NCI-H524 (cell line): ENCODE measurements at places on chromosomes 12 and 14.

GRCh38 chr12:39807043-39807442 lies 187.4 kb upstream of the ABCD2 start:
- no peak for DNase-seq

DNA sequence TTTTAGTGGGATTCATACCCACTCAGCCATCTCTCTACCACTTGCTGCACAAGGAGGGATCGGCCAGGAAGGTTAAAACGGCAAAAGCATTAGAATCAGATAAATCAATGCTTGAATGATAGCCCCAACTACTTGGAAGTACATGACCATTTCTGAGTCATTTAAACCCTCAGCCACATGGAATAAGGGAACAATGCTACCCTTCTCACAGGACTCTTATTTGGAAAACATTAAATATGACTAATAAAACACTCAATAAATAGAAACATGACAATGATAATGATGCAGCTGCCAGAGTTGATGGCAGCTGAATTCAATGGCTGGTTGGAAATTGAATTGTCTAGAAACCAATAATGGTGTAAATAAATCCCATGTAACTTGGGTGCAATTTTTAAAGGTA lies 165.4 kb downstream of the FLRT2 start:
- no peak for DNase-seq

- DNase-seq: no peak
These were observed 88.4 kb downstream of the BBS10 start for GRCh38 chr12:76259660-76260389.

DNA sequence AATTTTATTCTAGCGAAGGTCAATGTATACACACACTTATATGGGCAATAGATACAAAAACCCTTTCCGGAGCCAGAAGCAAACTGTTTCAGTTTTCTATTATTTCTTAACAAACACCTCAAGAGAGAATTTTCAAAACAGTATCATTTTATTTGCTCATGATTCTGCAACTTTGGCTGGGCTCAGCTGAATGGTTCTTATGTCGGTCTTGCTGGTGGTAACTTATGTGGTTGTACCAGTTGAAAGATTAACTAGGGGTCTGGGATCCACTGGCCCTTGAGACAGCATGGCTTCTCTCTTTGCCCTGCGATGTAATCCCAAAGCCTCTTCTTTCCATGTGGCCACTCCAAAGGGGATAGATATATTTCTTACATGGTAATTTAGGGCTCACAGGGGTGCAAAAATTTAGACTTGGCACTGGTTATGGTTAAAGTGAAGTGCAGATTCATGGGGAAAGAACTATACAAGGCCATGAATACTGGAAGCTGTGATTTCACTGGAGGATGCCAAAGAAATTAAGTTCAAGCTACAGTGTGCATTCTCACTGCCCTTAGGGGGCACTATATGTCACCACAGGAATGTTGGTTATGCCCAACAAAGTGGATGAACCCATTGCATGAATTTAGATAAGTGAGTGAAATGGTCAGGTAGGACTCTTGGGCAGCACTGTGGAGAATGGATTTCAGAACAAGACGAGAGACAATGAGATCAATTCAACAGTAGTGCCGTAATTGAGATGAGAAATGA lies 94.3 kb upstream of the NAV3 start:
- DNase-seq: no peak

- DNase-seq: no peak
These were observed 215.9 kb downstream of the CHST11 start for GRCh38 chr12:104672501-104673265.

- no peak for DNase-seq
These were observed 179.3 kb upstream of the GZMB start for GRCh38 chr14:24813089-24813815.

DNA sequence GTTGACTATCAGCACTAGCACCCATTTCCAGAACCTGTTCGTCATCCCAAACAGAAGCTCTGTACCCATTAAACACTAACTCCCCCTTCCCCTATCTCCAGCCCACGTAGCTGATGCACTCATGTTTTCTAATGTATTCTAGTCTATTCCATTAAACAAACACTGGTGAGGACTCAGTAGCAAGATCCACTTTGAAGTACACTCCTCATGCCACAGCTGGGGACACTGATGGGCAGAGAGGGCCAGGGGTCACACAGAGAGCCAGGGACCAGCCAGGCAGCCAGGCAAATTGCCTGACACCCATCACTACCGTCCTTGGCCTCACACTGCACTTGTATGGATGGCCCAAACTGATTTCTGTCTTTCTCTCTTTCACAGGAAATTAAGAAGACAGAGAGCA lies 269.9 kb upstream of the DIO3 start:
- DNase-seq: no peak

GRCh38 chr12:51372021-51372420 lies 19.2 kb downstream of the GALNT6 start:
- DNase-seq: no peak

- no peak for DNase-seq
These were observed 57.6 kb downstream of the CCDC59 start for GRCh38 chr12:82300611-82301010.

DNA sequence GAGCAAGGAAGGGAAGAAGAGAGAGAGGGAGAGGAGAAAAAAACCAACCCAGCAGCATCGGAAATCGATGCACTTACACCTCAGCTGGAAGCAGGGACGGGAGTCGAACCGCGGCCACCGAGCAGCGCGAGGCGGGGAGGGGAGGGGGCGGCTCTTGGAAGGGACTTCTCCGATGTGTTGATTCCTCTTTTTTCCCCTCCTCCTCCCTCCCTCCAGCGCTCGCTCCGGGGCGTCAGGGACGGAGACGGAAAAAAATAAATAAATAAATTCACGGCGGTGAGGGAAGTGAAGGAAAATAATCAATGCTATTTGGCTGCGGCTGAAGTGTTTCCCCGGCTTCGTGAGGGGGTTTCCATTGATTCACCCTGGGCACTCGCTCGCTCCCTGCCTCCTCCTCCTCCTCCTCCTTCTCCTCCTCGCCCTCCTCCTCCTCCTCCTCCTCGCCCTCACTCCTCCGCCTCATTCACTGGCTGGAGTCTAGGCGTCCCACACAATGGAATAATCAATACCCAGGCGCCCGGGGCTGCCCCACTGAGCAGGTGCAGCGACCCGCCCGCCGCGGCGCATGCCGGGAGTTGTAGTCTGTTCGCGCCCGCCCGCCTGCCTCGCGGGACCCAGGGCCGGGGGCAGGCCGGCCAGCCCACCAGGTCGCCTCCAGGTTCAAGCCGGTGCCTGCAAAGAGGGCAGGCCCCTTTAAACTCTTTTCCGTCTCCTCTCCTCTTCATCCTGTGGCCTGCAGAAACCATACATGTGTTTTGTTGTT lies at the start of gene ZFHX2:
Gene ZFHX2 (minus strand): TSS at position 500 of the 763 bp plus-strand sequence. CDS start 16,440 bp downstream, outside the sequence.
- peak; percentile 95 for DNase-seq

DNA sequence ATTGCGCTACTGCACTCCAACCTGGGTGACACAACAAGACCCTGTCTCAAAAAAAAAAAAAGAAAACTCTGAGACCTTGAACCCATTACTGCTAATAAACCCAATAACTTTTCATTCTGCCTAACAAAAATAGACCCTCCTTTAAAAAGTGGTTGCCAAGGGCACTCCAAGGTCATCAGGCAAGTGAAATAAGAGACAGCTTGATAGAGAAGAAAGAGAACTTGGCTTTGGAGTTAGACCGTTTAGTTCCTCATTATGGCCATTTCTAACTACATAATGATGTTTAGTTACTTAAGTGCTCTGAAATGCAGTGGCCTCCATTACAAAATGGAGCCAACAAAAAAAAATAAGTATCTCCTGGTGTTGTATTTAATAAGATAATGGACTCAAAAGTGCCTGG lies 55.9 kb downstream of the PHLDA1 start:
- no peak for DNase-seq

- DNase-seq: no peak
These were observed 23.8 kb upstream of the PHLDA1 start for GRCh38 chr12:76055393-76055792.

DNA sequence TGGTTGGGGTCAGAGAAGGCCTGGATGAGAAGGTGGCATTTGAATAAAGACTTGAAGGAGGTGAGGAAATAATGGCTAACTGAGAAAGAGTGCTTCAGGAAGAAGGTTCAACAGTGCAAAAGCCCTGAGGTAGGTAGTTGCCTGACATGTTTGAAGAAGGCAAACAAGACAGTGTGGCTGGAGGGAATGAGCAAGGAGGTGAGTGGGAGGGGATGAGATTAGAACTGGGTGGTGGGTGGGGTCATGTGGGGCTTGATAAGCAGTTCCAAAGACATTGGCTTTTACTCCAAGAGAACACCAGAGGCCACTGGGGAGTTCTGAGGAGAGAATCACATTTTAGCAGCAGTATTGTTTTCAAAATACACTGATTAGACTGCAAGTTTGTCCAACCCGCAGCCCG lies 50.5 kb downstream of the HSPB8 start:
- DNase-seq: no peak

DNA sequence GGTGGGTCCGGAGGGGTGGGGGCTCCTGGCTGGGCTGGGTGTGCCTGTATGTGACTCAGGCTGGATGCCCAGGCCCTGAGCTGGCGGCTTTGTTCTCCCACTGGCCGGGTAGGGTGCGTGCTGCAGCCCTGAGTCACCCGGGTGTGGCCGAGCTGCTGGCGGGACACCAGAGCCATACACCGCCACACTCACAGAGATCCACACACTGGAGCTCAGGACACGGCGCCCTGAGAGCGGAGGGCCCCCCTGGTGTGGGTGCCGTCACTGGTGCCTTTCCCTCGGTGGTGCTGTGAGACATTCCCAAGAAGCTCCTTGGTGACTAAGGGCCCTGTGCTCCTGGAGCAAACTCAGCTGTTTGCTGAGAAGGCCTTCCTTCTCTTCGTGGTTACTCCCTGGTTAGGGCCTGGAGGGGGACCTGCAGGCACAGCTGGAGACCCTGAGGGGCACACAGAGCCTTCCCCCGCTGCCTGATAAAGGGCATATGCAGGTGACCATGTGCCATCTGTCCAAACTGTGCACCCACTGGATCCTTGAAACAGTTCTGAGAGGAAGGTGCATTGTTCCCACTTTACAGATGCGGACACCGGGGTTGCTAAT lies 44.3 kb downstream of the KRT80 start:
- DNase-seq: no peak

DNA sequence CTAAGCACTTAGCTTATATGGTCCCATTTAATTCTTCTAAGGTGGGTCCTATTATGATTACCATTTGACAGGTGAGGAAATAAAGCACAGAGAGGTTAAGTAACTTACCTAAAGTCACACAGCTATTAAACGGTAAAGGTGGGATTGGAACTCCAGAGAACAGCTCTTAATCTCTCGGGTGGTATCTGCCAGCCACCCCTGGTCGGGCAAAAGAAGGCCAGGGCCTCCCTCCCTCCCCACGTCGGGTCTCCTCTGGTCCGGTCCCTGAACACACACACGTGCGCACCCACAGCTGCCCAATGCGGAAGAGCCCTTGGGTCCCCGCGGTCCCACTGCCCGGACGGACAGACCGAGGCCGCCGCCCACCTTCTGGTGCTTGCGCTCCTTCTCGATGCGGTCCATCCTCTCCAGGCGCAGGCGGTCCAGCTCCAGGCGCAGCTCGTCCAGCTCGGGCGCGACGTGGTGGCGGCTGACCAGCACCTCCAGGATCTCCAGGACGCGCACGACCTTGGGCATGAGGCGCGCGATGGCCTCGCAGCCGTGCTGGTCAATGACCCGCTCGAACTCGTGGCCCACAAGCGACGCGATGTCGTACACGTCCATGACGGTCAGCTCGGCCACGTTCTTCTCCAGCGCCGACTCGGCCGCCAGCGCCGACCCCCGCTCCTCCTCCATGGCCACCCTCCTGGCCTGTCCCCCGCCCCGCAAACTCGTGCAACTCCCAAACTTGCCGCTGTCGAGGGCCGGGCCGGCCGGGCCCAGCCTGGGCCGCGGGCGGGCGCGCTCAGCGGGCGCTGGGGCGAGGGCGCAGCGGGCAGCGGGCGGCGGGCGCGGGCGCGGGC lies 490 bp downstream of the RILPL1 start:
- no peak for DNase-seq

GRCh38 chr14:23877538-23878180 lies 75.9 kb upstream of the DHRS4 start:
- DNase-seq: no peak

- DNase-seq: no peak
These were observed 60.0 kb downstream of the ITPK1 start for GRCh38 chr14:93055651-93056115.
